ENCODE measurements at places on chromosomes 3 and 15.
A peak's percentile ranks its signal among the peaks of the same experiment; 100 is the strongest.

DNA sequence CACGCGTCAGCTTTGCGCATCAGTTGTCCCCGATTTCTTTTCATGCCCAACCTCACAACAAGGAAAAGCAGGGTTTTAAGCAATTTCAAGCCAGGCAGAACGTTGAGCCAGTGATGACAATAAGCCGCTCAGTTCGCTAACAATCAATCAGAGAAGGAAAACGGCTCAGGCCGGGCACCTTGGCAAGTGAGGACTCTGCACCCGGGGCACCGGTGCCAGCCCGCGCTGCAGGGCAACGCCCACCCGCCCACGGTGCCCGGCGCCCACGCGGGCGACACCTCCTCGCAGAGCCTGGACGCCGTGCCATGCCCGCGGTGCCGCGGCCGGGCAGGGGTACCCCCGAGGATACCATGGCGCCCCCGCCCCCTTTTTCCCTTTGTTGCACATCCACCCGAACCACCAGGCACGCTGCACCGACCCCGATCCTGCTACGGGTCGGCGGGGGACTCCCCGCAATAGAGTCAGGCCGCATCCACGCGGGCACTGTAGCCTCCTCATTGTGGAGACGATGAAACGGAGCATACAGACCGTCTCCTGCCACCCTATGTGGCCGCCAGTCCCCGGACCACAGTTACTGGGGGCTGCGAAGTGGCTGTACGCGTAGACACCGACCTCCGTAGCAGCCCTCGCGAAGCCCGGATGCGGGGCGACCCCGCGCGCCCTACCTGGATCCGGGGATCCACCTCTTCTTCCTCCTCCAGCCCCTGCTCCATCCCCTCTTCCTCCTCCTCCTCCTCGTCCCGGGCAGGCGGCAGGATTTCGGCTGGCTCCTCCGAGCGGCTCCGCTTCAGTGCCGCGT is 581 bp downstream of the SH3BP5 start:
- DNase-seq, result peak; percentile 66

GRCh38 chr3:195757827-195758226 is 37.0 kb downstream of the MUC20 start:
- no peak for DNase-seq

DNA sequence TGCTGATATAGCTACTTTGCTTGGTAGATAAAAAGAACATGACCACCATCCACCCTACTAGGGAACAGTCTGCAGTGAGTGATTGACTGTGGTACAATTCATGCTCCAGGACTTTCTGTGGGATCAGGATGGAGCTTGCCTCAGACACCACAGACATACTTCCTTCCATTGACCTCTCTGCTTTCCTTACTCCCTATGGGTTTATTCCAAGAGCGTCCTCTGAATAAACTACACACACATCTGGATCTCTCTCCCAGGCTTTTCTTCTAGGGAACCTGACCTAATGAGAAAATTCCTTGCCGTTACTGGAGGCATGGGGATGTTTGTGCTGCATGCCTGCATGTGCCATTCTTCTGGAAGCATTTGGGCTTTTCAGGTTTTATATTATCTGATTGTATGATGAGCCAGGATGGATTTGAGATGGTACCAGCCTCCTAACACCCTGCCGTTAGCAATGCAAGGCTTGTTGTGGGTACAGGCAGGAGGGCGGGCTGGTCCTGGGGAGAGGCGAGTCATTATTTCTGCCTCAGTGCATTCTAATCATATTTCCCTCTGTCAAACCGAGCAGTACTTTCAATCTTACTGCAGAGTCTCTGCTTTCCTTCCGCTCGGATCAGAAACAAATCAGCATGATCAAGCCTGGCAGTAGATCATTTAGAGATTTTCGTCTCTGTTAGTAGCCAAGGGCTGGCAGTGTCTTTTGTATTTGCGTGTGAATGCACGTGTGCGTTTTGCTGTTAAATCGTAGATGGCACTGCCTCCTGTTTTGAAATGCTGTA is 279.2 kb downstream of the PDCD6IP start:
- DNase-seq, result no peak

GRCh38 chr3:52247409-52248164 is 2.0 kb downstream of the PPM1M start:
- no peak for DNase-seq

GRCh38 chr15:90435652-90436337 is 47.8 kb downstream of the IQGAP1 start:
- no peak for DNase-seq

DNA sequence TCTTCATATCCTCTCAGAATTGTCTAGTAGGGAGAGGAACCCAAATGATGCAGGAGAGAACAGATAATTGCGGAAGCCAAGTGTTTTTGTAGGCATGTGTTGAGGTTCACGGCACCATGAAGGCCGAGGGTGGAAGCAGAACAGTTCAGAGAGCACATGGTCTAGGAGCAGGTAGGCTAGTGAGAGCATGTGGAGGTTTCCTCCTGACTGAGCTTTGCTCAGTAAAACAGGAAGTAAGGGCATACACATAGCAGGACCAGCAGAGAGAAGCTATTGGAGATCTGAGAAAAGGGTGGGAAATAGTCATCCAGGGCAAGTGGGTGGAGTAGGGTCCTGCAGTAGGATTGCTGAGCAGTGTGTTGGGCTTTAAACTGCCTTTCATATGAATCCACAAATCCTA is 491.1 kb downstream of the FHIT start:
- no peak for DNase-seq

DNA sequence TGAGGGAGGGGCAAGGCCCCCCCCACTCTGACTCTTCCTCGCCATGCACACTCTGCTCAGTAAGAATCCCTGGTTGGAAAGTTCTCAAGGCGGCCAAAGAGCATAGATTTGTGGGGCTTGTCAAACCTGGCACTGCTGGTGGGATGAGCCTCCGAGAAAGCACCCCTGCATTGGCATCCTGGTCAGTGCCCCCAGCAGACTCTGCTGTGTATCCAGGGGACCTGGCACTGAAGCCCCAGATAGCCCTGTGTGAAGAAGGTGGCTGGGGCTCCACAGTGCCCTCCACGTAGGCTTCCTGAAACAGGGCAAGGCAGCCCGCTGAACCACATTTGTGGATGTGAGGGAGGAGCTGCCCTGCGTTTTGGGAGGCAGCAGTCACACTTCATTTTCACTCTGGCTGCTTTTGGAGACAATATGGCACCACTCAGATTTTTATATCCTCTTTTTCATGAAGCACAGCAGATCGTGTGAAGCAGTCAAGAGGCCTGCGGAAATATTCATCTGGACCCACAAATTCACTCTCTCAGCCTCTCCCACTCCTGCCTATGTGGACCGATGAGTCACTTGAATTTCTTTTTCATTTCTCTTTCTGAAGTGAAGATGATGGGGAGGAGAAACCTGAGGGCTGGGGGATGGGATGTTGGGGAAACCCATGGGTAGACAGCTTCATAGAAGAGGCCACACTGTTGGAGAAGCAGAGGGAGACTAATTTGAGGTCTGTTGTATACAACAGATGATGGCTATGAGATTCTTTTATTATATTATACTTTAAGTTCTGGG is 88.7 kb upstream of the BCL6 start:
- DNase-seq, result no peak

GRCh38 chr3:8560366-8561007 is 58.9 kb downstream of the LMCD1 start:
- DNase-seq, result peak; percentile 82

DNA sequence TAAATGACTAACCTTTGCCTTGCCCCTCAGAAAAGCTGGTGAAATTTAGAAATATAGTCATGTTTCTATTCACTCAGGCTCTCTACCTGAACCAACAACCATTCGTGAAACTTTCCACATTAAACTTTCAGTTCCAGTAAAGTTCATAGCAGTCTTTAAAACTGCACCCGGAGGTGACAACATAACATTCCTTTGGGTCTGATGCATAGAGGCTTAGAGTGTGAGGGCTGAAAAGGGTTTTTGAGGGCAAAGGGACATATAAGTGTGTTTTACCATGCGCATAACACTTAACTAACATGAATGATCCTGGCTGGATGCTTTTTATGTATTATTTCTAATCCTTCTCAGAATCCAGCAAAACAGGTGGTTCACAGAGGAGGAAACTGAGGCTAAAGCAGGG is 471.7 kb upstream of the MCTP2 start:
- DNase-seq, result peak; percentile 20

All from GM23248 (cell line).